ENCODE measurements at places on chromosomes 5 and 9.
A peak's percentile ranks its signal among the peaks of the same experiment; 100 is the strongest.

DNA sequence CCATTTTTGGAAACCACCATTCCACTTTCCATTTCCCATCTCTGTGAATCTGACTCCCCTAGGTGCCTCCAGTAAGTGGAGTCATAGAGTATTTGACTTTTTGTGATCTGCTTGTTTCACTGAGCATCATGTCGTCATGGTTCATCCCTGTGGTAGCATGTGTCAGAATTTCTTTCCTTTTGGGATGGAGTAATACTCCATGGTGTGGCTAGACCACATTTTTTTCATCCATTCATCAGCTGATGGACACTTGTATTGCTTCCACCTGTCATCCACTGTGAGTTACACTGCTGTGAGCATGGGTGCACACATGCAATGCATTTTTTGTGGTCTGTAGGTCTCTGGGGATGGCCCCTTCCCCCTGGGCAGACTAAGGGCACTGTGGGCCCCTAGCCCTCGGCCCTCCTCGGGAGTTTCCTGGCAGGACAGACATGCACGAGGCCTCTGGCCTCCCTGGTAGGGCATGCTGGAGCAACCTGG lies 115.9 kb downstream of the GADD45G start:
- no peak for DNase-seq

DNA sequence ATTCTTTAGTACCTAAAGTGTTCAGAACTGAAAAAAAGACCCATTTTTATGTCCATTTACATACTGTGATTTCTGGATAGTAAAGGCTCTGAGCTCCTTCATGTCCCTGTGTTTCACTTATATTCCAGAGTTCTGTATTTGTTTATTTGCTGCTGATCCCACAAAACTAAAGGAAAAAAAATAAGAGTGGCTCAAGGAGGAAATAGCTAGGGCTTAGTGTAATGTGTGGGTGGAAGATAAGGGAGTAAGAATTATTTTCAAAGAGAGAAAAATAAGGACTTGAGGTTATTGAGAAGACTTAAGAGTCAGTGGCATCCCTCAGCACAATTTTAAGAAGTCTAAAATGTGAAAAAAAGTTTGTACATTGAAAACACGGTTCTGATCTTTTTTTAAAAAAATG lies 46.0 kb downstream of the ENTREP1 start:
- no peak for DNase-seq

DNA sequence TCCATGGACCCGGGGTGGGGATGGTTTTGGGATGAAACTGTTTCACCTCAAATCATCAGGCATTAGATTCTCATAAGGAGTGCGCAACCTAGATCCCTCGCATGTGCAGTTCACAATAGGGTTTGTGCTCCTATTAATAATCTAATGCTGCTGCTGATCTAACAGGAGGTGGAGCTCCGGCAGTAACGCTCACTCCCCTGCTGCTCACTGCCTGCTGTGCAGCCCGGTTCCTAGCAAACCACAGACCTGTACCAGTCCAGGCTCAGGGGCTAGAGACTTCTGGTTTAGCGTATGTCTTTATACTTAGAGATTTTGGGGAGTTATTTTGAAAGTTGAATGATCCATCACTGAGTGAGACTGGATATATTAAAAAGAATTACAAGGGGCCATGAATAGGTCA lies 50.2 kb downstream of the RICTOR start:
- DNase-seq, result no peak

DNA sequence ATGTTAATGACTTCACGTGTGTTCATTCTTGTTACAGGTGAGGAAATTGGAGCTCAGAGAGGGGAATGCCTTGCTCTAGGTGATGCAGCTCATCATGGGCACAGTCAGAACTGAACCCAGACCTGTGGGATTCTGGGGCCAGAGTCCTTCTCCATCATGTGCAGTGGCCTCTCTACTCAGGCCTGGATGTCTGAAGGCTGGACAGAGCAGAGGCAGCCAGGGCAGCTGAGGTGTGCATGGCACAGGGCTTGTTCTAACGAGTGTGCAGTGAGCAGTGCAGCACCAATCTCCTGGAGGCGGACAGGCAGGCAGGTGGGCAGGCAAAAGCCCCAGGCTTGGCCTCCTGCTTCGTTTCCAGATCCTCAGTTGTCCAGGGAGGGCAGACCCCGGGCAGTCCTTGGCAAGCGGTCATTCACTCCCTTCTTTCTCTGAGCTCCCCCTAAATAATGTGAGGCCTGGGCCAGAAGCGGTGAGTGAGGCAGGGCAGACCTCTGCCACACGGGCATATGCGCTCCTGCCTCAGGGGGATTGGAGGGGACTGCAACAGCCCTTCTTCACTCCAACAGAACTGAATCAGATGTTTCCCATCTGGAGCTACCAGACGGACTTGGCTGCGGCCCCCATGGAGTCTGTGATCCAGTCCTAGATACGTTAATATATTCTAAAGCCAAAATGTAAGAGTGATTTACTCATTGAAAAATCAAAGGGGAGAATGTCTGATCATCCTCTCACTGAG lies 68.7 kb upstream of the FSTL4 start:
- no peak for DNase-seq

DNA sequence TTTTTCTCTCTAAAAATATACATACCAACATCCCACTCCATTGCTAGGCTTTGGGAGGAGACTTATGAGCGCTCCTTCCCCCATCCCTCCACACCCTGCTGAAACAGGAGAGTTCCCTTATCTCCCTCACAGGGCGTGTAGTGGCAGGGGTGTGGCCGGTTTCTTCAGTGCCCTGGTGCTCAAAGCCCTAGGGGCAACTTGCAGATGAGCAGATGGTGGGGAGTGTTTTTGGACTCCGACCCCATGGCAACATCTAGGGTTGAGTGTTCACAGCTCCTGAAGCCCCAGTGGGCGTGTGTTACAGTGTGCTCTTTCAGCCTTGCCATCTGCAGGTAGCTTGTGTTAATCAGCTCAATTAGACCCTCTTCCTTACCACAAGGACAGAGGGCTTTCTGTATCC lies 409.5 kb downstream of the MAT2B start:
- no peak for DNase-seq

GRCh38 chr5:590346-590745 lies 21.8 kb upstream of the CEP72 start:
- DNase-seq, result no peak

DNA sequence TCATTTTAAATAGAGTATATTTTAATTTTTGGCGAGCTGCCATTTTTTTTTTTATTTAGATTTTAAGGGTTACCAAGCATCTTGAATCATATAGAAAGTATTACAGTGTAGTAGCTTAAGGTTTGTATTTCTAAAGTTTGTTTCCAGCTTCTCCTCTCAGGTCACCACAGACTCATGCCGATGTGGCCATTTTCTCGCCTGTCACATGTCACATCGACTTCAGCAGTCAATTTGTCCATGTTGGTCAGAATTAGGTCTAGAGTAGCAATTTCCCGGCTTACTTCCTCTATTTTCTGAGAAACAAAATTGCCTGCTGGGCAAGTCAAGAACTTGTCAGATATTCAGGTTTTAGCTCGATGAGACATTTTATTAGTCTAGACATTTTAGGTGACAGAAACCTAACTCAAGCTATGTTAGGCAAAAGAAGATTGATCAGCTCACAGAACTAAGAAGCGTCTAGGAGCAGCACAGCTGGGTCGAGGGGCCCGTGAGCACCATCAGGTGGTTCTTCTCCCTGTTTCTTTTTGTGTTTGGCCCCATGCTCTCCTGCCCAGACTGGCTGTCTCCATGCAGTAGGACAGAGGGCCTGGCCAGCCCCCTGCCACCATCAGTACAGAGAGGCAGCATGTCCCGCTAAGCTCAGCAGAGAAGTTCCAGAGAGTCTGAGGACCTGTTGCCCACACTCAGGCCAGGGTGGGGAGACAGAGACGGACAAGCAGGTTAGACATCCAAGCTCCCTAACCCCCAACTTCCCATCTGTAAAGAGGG lies 48.4 kb upstream of the AFAP1L1 start:
- no peak for DNase-seq

- DNase-seq, result no peak
Measured at GRCh38 chr5:39906146-39906545, 481.4 kb upstream of the DAB2 start.

- no peak for DNase-seq
Measured at GRCh38 chr5:135952683-135953082, 2.1 kb downstream of the LECT2 start.

DNA sequence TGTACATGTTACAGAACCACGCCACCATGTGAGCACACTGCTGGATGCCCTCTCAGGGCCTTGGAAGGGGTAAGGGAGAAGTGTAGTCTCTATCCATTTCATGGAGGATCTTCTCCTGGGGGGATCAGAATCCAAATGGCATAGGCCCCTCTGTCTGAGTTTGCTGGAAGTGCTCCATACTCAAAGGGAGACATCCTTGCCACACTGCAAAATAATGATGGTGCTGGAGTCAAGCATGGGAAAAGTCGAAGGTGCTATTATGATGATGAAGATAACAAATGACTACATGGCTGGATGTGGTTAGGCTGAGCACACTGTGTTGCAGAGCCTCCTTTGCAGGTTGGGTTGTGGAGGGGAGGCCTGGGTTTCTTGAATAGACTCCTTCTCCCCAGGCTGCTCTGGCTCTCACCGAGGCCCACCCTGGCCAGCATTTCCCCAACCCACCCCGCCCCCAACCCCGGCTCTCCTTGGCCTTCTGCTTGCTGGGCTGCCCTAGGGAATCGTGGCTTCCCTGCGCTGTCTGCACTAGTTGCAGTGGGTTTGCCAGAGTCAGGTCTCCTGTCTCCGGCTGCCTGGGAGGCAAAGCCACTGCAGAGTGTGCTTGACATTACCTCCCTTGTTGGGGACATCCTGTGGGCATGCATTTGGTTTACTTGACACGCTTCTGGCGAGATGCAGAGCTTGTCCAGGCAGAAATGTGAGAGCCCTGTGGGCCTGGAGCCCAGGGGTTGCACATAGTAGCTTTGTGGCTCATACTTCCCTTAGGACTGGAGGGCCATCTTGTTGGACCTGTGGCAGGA lies 3.0 kb downstream of the MVB12B start:
- peak; percentile 31 for DNase-seq

GRCh38 chr9:114883709-114884108 lies 46.7 kb downstream of the TNFSF8 start:
- DNase-seq, result no peak

DNA sequence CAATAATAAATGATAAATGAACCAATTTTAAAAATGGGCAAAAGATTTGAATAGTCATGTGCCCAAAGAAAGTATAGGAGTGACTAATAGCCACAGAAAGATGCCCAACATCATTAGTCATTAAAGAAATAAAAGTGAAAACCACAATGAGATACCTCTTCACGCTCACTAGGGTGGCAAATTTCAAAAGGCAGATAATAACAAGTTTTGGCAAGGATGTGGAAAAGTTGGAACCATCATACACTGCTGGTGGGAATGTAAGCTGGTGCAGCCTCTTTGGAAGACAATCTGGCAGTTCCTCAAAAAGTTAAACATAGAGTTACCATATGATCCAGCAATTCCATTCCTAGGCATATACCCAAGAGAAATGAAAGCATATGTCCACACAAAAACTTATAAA lies 1819.8 kb downstream of the MAT2B start:
- no peak for DNase-seq

- no peak for DNase-seq
Measured at GRCh38 chr9:20550326-20550725, 72.0 kb downstream of the MLLT3 start.

DNA sequence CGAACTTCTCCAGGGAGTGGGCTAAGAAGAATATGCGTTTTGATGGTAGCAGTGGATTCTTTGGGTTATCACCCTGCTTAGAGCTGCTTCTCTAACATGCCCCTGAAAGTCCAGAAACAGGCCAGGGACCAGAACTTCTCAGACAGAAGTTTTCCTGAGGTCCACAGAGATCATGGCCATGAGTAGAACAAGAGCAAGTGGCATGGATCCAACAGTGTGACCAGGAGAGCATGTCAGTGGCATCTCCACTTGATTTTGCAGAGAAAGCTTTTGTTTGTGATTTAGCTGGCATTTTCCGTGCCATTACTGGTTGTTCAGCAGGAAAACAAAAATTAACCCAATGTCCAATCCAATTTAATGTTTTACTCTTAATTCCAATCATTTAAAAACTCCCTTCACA lies 298.5 kb upstream of the CD180 start:
- DNase-seq, result no peak

DNA sequence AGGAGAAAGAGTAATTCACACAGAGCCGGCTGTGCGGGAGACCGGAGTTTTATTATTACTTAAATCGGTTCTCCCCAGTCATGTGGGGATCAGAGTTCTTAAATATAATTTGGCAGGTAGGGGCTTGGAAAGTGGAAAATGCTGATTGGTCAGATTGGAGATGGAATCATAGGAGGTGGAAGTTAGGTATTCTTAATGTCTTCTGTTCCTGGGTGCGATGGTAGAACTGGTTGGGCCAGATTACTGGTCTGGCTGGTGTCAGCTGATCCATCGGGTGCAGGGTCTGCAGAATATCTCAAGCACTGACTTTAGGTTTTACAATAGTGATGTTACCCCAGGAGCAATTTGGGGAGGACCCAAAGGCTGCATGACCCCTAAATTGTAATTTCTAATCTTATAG lies 4.6 kb upstream of the CERCAM start:
- peak; percentile 10 for DNase-seq

DNA sequence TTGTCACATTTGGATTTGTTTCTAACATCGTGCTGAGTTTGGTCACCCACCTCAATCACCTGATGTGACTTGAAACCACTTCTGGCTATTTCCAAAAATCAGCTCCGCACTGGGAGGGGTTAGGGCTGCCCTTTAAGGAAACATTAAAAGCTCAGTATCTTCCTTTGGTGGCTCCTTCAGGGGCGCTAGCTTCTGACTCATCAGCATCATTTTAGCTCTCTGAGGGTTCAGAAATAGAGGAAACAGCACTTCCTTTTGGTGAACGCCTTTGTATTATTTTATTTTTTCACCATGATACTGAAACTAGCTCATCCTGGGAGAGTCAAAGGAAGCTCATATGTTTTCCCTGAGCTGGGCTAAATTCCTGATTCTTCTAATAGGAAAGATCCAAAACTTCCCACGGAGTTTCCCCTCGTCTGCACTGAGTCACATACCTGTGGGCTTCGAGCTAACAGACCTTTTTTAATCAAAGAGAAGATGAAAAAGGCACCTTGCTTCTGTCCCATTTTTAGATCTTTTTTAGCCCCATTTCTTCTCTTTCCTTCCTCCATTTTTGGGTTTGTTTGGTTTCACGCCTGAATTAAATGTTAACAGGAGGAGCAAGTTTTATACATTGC lies 48.2 kb downstream of the ROPN1L start:
- DNase-seq, result no peak

GRCh38 chr5:41736641-41737040 lies 133.6 kb downstream of the OXCT1 start:
- DNase-seq, result no peak

- DNase-seq, result no peak
Measured at GRCh38 chr5:87872986-87873385, 395.7 kb downstream of the TMEM161B start.

DNA sequence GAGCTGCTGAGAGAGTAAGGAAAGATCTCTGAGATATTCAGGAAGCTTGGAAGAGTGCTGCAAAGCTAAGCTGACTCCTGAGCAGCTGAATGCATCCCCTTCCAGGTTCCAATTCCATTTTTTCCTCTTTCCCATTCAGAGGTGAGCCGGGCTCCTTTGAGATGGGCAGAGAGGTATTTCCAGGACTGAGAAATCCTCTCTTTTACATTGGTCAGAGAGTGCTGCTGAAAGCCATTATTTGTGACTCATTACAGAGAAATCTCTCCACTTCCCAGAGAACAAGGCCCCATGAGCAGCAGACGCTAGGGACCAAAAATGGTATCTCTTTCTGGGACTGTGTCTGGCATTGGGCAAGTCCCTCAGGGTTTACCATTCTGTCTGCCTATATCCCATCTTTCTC lies 3.7 kb downstream of the MCTP1 start:
- DNase-seq, result no peak
